ENCODE measurements at places on chromosomes 3 and 15.

DNA sequence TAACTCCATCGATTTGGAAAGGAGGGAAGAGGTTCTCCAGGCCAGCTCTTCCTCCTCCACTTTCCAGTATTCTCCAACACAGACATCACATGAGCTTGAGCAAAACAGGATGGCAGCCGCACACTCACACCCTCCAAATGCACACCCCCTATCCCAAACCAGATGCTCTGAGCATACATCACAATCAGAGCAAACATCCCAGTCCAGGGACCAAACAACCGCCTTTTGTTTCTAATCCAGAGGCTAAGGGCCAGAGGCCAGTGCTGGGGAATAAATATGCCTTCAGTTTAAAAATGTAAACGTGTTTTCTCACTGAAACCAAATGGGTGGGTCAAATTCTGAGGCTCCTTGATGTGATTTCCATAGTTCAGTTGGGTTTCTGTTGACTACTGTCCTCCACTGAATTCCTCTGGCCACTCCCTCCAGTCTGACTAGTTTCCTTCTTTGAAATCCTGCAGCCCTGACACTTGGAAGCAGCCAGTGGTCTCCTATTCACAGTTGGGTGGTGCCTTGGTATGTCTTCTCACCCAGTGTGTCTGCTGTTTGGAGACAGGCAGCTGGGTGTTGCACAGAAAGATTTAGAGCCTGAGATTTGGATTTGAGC lies 19.2 kb upstream of the MFGE8 start:
- no peak for DNase-seq

- no peak for DNase-seq
Observed at GRCh38 chr3:141422961-141423582, 54.8 kb downstream of the ZBTB38 start.

DNA sequence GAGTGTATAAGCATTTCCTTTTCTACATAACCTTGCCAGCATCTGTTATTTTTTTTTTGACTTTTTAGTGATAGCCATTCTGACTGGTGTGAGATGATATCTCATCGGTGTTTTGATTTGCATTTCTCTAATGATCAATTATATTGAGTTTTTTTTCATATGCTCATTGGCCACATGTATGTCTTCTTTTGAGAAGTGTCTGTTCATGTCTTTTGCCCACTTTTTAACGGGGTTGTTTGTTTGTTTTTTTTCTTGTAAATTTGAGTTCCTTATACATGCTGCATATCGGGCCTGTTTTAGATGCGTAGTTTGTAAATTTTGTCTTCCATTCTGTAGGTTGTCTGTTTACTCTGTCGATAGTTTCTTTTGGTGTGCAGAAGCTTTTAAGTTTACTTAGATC lies 89.2 kb downstream of the LEKR1 start:
- no peak for DNase-seq

DNA sequence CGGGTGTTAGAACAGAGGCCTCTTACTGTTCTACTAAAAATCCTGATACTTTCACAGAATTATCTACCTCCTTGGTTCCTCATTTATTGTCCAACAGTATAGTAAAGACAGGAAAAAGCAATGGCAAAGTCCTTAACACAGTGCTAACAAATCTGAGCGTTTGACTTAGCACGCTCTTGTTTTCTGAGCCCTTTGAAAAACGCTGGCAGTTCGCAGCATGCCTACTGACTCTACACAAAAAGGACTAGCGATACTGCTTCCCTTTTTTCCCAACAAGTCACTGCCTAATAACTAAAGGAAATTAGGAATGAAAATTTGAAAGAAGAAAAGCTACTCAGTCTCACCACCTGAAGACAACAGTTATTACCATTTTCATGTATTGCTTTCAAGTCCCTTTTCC lies 34.8 kb upstream of the CEMIP start:
- DNase-seq, result no peak

- no peak for DNase-seq
Observed at GRCh38 chr15:75551091-75551490, 28.0 kb downstream of the PTPN9 start.

DNA sequence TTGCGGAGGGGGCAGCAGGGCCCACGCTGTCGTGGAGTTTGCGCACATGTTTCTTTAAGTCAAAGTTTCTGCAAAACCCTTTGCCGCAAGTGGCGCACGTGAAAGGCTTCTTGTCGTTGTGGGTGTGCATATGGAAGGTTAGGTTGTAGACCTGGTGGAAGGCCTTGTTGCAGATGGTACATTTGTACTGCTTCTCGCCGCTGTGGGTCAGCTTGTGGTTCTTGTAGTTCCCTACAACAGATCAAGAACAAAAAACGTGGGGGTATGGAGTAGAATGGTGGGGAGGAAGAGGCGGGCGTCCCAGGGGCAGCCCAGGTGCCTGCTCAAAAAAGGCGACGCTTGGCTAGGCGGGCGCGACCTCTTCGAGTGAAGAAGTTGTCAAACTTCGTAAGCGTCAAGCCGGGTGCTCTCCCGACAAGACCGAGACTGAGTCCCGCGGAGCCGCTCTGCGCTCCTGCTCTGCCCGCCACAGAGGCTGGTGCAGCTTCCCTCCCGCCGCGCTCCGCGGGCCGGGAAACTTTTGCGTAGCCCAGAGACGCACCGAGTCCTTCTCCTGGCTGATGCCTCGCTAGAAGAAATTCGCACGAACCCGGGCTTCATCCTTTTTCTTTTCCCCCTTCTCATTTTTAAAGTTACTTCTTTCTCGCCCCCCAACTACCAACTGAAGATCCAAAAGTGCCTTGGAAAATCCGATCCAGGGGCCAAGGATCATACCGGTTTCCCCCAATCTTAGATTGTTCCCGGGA lies 3.1 kb downstream of the FEZF2 start:
- no peak for DNase-seq

- DNase-seq, result no peak
Observed at GRCh38 chr3:173970281-173970680, 572.7 kb downstream of the NLGN1 start.

DNA sequence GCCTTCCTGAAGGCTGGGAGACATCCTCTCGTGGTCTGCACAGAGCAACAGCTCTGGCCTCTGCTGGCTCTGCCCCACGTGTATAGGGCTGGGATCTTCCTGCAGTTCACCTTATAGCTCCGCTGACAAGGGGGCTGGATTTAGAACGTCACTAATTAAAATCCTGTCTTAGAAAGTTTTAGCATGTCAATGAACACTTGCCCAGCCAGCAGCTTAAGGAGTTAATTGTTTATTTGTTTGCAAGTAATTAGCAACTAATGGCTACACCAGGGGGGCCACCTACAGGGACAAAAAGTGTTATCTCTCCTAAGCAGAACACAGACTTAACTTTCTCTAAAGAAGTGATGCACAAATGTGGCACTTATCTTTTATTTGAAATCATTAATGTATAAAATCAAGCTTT lies at the start of gene HESX1:
TSS of gene HESX1 (minus strand) at position 84 of the 403 bp plus-strand sequence. CDS start at position 24, 60 bp downstream.
- DNase-seq, result no peak

DNA sequence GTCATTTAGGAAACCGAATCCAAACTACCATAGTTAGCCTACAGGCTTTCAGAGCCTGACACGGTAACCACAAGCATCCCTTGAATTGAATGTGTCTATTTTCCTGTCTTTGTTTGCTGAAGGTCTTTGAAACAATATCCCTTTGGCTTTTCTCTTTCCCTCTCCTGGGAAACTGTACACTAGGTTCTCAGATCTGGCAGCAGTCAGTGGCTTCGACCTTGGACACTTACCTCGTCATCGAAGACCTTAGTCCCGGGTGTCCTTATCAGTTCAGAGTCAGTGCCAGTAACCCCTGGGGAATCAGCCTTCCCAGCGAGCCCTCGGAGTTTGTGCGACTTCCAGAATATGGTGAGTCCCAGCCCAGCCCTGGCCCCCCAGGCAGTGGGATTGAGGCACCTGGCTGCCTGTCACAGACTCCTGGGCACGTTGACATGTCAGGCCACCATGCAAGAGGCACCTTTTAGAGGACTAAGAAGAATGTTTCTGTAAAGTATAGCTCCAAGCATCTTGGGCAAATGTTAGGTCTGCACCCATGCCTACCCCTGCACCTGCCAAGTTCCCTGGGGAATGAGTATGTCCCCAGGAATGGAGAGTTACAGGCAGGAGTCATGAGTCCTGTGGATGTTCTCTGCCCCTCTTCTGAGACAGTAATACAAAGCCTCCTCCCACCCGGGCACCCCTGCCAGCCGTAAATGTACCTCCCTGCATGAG lies 30.4 kb upstream of the UMPS start:
- DNase-seq, result no peak

GRCh38 chr3:46058981-46059380 lies 31.7 kb upstream of the XCR1 start:
- no peak for DNase-seq

DNA sequence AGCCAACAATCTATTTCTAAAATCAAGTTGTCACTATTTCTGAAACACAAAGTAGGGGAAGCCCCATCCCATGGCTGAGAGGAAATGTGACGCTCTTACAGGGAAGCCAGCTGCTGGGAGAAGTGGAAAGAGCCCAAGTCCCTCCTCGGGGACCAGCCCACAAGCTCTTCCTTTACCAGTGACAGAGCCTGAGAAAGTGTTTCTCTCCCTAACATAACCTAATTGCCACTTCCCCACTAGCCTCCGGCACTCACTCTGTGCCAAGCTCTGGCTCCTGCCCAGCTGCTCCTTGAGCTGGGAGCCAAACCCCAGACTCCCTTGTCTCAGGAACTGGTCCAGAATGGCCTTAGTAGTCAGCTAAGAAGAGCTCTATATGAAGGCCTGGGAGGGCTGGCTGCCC lies 42.9 kb downstream of the TNFAIP8L3 start:
- no peak for DNase-seq

- no peak for DNase-seq
Observed at GRCh38 chr3:71142441-71143161, 440.9 kb downstream of the FOXP1 start.

DNA sequence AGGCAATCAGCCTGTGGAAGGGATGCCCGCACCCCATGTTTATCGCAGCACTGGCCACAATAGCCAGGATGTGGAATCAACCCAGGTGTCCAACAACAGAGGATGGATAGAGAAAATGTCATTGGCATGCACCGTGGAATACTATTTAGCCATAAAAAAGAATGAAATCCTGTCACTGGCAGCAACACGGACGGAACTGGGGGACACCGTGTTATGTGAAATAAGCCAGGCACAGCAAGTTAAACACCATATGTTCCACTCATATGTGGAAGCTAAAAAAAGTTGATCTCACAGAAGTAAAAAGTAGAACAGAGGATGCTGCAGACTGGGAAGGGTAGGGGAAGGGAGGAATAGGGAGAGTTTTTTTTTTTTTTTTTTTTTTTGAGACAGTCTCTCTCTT lies 15.6 kb downstream of the MELTF start:
- no peak for DNase-seq

- DNase-seq, result peak; percentile 72
Observed at GRCh38 chr15:97909291-97909891, 51.1 kb upstream of the ARRDC4 start.

DNA sequence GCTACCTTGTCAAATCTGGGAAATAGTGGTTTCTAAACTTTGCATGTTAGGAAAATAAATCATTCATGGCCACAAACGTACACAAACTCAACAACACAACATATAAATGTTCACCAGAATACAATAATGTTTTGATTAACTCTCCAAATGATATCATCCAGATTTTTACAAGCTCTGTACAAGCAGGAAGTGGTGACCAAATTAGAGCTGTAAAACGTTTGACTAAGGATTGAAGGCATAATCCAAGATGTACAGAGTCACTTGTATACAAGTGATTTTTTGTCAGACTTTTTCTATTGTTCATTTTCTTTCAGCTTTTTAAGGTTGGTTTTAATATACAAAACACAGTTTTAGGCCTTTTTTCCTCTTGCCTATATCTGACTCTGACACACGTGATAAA lies 748.4 kb upstream of the GRM7 start:
- DNase-seq, result no peak

- no peak for DNase-seq
Observed at GRCh38 chr3:17629400-17629799, 113.0 kb downstream of the TBC1D5 start.

DNA sequence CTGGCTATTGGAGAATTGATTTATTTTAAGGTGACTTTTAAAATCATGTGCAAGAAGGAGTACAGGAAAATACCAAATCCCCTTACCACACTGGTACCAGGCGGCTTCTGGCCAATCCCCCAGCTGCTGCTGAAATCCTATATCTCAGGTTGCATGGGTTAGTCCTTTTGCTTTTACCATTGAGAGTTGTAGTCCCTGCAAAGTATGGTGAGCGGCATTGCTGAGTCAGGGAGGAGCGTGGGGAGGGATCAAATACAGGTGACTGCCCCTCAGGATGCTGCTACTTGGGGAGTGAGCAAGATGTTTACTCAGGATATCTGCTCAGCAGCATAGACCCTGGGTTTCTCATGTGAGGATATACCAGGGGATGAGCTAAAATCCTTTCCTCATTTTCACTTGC lies 131.9 kb upstream of the STAC start:
- no peak for DNase-seq

DNA sequence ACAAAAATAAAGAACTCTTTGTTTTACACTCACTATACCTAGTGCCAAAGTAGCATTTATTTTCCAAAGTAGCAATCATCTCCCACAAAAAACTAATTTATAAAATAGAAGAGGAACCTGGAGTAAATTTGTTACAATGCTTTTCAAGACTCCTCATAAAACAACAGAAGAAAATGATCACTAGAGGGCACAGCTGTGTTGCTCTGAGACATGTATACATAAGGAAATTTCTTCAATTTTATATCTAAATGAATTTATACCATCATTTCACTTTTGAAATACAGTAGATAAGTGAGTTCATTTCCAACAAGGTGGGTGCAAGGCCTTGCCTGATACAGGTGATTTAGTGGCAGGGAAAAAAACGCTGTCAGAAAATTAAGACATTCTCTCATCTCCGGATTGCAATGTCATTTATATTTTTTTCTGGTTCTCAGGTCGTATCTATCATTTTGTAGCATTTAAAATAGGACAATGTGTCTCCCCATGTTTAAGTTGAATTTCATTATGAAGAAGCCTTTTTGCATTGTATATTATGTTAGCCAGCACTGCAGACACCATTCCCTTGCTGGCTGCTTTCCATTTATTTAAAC lies 25.3 kb upstream of the ARHGEF26 start:
- no peak for DNase-seq

DNA sequence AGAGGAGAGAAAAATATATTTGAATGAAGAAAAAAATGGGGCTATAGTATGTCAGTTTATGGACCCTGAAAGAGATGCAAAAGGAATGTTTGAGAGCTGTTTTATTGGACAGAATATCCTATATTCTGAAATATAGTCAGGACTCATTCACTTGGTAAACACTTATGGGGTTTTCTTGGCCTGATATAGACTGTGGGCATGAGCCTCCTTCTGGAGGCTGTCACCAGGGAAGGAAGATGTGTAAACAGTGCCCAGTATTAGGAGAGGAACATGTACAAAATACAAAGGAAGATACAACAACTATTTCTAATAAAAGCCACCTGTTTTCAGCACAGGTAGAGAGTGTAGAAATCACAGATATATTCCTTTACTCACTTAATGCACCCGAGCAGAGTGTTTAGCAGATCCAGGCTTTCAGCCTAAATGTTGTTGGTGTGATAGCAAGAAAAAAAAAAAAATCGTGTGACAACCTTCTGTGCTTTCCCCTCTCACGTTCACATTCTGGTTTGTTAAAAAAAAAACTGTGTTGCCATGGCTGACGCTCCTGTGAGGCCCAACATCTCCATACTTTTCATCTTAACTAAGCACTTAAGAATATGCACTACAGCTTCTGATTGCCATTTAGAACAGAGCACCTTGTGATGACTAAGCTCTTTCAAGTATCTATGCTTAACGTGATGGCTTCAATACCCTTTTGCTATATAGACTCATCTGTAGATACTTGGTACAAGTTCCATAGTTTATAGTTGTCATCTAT lies 134.1 kb downstream of the MBNL1 start:
- DNase-seq, result no peak

GRCh38 chr3:161489395-161489794 lies 7.2 kb upstream of the OTOL1 start:
- DNase-seq, result no peak
